ENCODE measurements at places on chromosomes 2 and 18.
A peak's percentile ranks its signal among the peaks of the same experiment; 100 is the strongest.

DNA sequence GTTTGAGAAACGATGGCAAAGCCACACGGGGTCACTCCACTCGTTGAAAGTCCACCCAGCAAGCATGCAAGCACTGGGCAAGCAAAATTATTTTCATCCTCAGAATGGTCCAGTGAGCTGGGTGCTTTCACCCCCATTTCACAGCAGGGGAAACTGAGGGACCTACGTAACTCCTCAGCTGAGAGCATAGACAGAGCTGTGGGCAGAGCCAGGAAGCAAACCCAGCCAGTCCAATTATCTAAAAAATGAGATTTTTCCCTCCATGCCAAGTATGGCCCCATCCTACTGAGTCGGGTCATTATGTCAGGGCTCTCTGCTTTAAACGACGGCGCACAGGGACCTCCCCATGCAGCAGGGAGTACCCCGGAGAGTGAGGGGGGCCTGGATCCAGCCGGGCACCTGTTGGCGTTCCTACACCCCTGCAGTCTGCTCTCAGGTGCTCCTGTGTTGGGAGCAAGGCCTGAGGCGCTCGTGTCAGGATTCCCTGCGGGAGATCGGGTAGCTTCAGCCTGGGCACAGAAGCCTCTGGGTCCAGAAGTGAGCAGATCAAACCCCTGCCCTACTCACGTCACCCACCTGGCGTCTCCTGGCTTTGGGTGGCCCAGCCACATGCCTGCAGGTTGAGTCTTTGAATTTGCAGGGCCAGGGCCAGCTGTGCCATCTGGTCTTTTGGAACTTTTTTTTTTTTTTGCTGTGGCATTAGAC is 17.3 kb downstream of the TWIST2 start:
- DNase-seq: no peak

DNA sequence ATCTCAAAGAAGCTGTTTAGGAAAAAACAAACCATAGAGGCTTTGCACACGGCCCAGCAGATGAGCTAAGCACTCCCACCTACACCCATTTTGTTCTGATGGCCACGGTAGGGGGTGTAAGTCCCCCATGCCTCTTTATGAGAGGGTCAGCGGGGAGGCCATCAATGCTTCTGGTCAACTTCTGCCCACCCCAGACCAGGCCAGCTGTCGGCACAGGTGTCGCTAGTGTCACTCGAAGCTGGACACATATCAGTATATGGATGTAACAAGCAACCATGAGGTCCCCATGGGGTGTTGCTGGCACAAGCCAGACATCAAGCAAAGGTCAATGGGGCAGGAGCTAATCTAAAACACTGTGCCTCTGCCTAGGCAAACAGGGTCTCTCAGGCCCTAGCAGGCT is 23.7 kb upstream of the SLC35F6 start:
- no peak for DNase-seq

- DNase-seq: no peak
Measured at GRCh38 chr2:71700658-71701397, 247.5 kb downstream of the DYSF start.

DNA sequence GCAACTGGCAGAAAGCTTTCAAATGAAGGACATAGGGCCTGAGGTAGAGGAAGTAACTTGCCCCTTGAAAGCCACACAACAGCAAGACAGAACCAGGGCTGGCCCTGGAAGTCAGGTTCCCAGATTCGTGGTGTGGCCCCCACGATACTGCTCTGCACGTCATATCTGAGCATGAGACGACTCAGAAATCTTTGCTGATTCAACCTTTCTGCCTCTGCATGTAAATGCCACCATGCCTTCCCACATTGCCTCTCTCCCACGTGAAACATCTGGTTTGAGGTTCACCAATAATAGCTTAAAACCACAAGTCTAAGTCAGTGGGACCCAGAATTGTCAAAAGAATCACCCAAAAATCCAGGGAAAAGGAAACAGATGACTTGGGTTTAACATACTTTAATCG is 214.0 kb upstream of the TRIB2 start:
- DNase-seq: no peak

GRCh38 chr2:199464606-199465352 is 7.0 kb upstream of the SATB2 start:
- no peak for DNase-seq

DNA sequence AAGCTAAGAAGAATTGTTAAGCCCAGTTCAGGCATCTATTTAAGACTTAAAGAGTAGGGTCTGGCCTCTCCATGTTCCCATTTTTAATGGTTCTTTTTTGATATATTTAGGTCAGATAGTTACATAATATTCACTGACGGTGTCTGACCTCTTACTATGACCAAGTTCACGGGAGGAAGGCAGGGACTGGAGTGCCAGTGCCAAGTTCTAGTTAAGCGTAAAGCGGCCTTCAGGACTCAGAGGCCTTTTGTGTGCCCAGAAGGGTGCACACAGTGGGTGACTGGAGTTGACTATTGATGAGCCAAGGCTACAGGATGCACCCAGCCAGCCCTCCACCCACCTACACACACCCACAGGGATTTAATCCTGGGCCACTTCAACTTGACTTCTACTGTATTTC is 290.9 kb downstream of the PIEZO2 start:
- no peak for DNase-seq

GRCh38 chr2:181243319-181243718 is 213.9 kb upstream of the ITGA4 start:
- DNase-seq: no peak

- DNase-seq: no peak
Measured at GRCh38 chr2:8551622-8552074, 130.2 kb upstream of the ID2 start.

DNA sequence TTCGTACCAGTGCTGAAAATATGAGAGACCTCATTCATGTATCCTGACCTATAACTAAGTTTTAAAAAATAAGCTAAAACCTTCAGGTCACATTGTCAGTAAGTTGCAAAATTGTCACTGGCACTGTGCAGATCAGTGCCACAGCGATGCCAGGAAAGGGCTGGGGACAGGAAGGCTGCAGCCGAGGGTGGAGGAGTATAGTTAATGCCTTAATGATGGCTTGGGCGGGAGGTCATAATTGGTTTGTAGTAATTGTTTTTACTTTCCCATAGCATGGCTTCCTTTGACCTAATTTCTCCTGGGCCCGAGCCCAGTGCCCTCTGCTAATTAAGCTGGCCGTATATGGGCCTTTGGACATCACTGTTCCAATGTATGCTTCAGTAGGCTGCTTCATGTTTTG is 47.2 kb upstream of the RAB12 start:
- DNase-seq: no peak

GRCh38 chr2:126660971-126661370 is 5.0 kb downstream of the GYPC start:
- DNase-seq: no peak

- no peak for DNase-seq
Measured at GRCh38 chr2:37892436-37893114, 32.5 kb upstream of the RMDN2 start.

GRCh38 chr2:27890924-27891672 is 569 bp downstream of the BABAM2 start:
- peak; percentile 42 for DNase-seq

- no peak for DNase-seq
Measured at GRCh38 chr2:101628030-101628392, 69.5 kb upstream of the MAP4K4 start.

- no peak for DNase-seq
Measured at GRCh38 chr2:110678457-110679336, 834 bp upstream of the BUB1 start.

GRCh38 chr2:26177122-26177521 is 4.2 kb downstream of the GAREM2 start:
- no peak for DNase-seq
